Stimulated activated CD4-positive, alpha-beta T cell treated with anti-CD3 and anti-CD28 coated beads, Interleukin-12 subunit alpha, Interleukin-12 subunit beta, amount 100 ng/mL, for 24 hours (primary cell): ENCODE measurements at places on chromosomes 1 and 21.
A peak's percentile ranks its signal among the peaks of the same experiment; 100 is the strongest.

GRCh38 chr1:53048960-53049573, 12.9 kb upstream of the PODN start:
- DNase-seq: no peak

GRCh38 chr21:15152591-15152990, 87.8 kb upstream of the NRIP1 start:
- no peak for DNase-seq

- no peak for DNase-seq
These were observed 2.0 kb upstream of the TRIM58 start for GRCh38 chr1:247854899-247855545.

- DNase-seq: no peak
These were observed 87.7 kb upstream of the COL6A1 start for GRCh38 chr21:45893740-45894449.

GRCh38 chr1:199079994-199080393, 441.2 kb downstream of the PTPRC start:
- no peak for DNase-seq

- no peak for DNase-seq
These were observed 222.9 kb upstream of the CSF3R start for GRCh38 chr1:36705629-36706028.

DNA sequence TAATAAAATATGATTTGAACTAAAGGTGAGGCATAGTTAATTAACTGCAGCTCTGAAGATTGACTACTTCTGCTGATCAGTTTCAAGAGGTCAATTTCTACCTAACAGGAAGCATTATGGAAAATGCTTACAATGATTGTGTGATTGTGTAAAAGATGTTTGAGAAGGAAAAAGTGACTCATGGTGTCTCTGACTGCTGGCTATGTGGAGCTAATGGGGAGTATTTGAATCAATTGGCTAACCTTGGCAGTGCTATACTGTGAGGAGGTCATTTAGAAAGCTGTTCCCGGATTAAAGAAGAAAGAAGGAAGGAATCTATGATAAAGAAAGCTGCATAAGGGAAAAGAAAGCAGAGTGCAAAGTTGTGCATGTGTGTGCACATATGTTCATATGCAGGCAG, 376.5 kb downstream of the ADGRL2 start:
- no peak for DNase-seq

DNA sequence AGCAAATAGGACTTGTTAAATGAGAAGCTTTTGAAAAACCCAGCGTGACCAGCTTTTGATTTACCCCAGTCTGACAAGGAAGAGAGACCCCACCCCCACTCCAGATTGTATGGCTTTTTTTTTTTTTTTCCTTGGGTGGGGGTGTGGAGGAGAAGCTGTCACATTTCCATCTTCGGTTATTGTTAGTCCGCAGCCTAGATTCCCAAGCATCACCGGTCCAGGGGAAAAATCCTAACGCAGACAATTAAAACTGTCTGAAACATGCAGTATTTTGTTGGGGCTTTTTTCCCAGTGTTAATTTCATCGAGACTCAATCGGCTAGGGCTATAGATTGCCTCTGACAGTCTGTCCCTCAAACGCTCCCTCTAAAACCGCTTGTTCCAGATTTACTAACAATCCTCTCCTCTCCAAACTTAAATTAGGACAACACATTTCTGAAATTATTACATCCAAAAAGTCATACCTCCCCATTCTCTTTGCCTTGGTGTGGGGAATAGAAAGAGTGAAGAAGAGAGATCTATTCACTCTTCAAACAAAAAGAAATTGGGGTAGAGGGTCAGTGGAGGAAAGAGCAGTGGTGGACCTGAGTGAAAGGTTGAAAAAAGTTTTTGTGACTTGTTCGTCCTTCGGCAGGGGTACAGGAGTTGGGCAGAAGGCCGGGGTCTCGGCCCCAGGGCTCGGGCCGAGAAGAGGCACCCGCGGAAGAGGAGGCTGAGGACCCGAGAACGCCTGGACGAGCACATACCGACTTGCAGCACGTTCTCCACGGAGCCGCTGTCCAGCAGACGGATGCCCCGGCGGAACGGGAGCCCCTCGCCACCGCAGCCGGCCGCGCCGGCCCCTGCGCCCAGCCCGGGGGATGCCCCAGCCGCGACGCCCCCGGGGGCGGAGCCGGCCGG, 1.1 kb downstream of the ZSWIM5 start:
- DNase-seq: no peak

DNA sequence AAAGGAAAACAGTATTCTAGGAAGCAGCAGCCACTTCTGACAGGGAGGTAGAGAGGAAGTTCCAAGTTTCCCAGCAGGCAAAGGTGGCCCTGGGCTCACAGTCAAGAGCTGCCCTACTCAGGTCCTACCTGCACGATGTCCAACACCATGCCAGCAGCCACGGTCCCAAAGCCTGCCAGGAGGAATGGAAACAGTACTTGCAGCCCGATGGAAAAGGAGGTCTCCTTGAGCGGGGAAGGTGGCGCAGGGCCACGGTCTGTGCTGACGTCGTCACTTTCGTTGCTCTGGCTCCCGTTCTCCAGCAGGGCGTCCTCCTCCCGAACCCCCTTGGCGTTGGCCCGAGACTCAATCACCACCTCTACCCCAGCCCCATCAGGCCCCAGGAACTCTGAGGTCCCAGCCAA, 3.1 kb downstream of the SLC41A1 start:
- DNase-seq: no peak

DNA sequence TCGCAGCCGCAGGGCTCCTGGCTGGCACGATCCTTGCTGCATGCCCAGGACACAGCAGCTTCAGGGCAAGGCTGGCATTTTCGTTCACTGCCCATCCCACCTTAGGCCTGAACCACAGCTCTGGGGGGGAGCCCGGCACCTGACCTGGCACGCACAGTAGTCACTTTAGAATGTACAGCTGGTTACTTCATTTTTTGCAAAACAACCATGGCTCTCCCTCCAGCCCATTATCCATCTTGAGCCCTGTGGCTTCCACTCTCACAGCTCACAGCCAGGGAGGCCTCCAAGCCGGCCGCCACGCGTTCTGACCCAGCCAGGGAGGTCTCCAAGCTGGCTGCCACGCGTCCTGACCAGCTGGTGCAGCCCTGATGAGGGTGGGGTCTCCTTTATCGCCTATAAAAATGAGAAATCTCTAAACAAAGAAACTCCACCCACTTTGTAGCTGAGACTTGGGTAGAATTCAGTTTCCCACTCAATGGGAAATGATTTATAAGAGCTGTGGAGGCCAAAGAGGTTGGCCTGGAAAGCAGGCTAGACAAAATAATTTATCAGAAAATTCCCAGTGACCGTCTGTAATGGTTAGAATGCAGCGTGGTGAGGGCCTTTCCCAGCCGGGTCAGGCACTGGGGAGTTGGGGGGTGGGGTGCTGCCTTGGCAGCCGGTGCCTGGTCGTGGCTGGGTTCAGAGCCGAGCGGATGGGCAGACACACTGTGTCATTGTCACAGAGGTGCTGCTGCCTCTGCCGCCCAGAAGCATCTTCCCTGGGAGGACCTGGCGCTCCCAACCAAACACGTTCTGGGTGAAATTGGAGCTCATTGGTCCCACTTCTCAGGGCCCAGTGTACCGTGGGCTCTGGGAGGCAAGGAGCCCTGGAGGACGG, 54.6 kb upstream of the ACTRT2 start:
- no peak for DNase-seq

- DNase-seq: no peak
These were observed 33.4 kb downstream of the SUCO start for GRCh38 chr1:172566196-172566997.

DNA sequence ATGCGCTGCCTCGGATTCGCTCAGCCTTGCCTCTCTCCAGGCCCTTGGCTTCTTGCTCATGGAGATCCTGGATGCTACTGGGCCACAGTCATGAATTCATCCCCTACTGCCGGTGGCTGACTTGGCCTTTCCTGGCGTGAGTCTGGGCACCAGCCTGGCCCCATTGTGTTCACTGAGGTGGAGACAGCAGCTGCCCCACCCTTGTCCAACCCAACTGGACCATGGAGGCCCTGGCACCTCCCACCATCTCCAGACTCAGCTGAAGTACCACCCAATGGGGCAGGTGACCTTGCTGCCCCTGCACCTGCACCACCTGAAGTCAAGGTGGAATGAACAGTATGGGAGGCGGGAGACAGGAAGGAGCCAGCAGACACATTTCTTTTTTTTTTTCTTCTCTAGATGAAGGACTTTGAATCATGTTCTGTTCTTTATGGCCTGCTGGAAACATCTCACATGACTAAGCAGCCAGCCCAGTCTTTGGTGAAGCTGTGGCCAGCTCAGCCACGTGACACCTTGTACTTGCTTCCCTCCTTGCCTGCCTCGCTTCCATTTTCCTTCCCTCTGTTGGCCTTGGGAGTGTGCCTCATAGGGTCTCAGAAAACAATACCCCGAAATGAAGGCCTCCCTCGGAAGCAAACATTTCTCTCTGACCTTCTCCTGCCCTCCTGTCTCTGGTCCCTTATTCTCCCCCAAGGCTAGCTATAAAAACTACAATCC, 3.8 kb upstream of the SLC30A2 start:
- no peak for DNase-seq

DNA sequence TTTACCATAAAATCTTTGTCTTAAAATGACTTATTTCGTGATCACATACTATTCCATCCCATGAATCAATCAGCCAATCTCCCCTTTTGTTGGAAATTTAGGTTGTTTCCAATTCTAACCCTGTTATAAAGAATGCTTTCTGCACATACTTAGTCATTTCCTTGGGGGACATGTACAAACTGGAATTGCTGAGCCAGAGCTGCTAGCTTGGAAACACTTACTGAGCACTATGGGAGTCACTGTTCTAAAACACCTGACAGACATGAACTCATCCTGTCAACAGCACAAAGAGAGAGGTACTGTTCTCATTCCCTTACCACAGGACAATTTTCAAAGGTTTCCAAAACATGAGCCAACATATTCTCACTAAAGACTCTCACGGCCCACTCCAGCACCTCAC, 32.1 kb downstream of the AK2 start:
- DNase-seq: no peak

DNA sequence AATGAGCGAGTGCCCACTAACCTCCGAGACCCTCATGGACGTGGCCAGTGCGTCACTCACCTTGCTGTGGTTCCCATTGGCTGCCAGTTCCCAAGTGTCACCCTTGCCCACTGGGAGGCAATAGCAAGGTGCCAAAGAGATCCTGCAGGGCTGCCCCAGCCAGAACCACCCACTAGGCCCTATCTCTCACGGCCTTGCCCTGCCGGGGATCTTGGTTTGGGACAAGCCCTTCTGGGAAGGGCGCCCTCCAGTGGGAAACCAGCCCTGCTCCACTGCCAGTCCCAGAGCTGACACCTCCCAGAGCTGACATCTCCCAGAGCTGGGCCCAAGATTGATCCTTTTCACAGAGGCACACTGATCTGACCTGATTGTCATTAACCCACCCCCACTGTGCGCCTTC, 2.1 kb upstream of the SELENON start:
- peak; percentile 39 for DNase-seq

GRCh38 chr1:233240371-233240770, 55.2 kb downstream of the PCNX2 start:
- no peak for DNase-seq

GRCh38 chr1:41957568-41957967, 38.8 kb upstream of the HIVEP3 start:
- DNase-seq: no peak

DNA sequence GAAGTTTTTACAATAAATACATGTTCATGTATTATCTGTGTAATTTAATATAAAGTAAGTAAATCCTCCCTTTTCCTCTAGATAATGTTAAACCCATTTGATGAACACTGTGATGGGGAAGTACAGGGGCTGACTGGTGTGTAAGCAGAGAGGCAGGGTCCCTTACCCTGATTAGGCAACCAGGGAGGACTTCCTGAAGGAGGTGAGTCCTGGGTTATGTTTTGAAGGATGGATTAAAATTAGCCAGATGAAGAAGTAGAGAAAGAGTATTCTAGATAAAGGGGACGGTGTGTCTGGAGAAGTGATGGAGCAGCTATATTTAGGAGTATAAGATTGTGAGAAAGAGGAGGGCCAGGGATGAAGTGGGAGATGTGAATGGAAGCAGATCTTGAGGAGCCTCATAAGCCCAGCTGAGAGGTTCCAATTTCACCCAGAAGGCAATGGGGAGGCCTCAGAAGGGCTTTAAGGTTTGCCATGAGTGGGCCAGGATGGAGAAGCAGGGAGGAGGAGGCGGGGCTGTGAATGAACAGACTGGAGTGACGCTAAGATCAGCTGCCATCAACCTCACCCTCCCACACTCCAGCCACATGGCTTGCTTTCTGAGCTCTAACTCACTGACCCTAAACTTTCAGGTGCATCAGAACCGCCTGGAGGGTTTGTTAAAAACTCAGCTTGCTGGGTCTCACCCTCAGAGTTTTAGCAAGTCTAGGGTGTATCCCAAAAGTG, 30.9 kb upstream of the ID3 start:
- peak; percentile 45 for DNase-seq

DNA sequence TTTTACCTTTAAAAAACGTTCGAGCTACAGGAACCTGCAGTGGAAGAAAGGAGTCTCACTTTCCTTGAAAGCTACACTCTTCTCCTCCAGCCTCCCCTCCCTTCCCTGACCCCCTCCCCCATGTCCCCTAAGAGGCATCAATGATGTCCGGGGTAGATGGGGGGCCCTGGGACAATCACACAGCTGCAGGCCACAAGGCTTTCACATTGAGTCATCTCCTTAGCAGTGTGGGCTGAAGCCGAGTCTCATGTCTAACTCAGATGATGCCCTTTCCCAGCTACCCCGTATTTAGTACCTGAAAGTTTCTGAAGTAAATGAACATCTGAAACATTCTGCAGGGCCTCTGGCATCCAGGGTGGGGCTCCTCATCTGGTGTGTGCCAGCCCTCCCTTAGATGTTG, 6.3 kb upstream of the GPR25 start:
- peak; percentile 67 for DNase-seq

DNA sequence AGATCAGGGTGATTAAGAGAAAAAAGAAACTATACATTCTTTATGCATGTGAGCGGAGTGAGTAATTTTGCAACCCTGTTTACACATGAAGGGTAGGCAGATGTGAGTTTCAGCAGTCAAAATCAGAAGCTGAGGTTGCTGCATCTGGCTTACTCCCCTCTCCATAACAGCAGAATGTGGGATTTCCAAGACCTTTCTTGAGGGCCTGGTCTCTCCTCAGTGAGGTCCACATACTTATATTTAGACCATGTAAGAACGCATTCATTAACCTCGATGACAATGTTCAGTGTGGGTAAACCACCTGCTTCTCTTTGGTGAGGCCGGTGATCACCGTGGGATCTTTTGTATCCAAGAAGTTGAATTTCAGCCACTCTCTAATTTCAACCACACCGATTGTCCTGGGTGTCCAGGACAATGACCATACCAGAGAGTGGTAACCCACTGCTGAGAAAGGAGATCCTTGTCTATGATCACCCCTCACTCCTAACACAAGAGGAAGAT, 18.7 kb upstream of the RAP1A start:
- no peak for DNase-seq

GRCh38 chr21:41671859-41672542, 94.9 kb downstream of the RIPK4 start:
- no peak for DNase-seq

DNA sequence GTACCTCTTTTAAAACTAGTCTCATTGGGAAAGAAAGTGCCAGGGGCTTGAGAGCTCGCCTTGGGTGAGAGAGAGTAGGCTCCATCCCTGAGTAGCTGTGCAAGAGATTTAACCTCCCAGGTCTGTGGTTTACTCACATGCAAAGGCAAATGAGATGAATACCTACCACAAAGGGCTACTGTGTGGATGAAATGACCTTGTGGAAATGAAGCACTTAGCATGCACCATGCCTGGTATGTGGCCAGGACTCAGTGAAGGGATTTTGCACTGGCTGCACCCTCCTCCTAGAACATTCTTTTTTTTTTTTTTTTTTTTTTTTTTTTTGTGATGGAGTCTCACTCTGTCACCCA, 120.3 kb downstream of the PROX1 start:
- no peak for DNase-seq
